A172 (cell line): ENCODE measurements at places on chromosomes 3 and 15. TPM values are rescaled to one million over a fixed set of nuclear protein-coding genes. Genes with fewer than 3 reads are reported as not detected.

- no peak for DNase-seq
These were observed 129.1 kb upstream of the SEMA6D start for GRCh38 chr15:47587940-47588802.

GRCh38 chr3:134237454-134238145 is 13.1 kb downstream of the RYK start:
- no peak for DNase-seq

DNA sequence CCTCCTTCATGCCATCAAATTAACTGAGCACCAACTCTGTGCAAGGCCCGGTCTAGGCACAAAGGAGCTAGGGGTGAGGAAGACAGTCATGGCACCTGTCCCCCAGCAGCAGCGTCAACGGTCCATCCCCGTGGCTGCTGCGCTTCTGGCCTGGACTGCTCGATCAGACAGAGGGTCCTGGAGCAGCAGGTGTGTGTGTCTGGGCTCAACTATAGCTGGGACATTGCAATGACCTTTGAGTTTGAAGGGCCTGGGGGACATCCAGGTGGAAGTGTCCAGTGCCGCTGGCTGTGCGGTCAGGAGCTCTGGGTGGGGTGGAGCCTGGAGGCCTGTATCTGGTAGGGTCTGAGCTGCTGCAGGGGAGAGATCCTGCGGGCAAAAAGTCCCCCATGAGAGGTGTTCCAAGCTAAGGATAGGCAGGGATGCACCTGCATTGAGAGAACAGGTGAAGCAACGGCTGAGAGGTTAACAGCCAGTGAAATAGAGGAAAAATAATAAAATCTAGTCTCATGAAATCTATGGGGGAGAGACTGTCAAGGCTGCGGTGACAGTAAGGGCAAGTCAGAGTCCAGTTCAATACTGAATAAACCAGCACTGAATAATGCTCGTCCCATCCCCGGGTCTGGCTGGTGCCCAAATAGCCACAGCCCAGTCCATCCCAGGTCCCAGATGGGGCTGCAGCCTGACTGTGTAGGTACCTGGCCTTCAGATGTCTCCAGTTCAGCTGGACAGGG is 25.4 kb upstream of the SLC41A3 start:
- DNase-seq = no peak

GRCh38 chr3:183564046-183564445 is 8.5 kb upstream of the KLHL6 start:
- no peak for DNase-seq

GRCh38 chr3:171813897-171814460 is 3.7 kb upstream of the PLD1 start:
- DNase-seq = peak; percentile 42

The ATP10A gene
- total RNA-seq = not detected in 2 replicates

The SAMMSON gene
- total RNA-seq = 0.12 and 0.84 TPM in 2 replicates
